ENCODE measurements at places on chromosomes 16 and 17.

GRCh38 chr17:37461668-37462067 lies 28.0 kb upstream of the DUSP14 start:
- DNase-seq = no peak

- DNase-seq = no peak
Observed at GRCh38 chr17:38738007-38738662, 8.0 kb downstream of the CISD3 start.

DNA sequence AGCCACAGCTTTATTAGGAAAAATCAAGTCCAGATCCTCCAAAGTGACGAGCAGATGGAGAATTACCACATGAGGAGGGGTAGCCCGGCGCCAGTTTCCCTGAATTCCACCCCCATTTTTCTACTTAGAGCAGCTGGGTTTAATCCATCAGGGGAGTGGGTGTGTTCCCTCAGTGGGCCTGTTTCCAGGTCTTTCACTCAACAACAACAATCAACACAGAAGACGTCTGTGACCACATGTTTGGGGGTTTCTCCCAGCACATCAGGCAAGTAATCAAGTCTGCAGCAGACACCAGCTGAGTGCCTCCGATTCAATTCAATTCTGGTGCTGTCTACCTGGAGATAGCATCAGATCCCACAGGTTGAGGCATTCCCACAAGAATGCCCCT lies 6.8 kb downstream of the SLC6A2 start:
- DNase-seq = peak; percentile 98

DNA sequence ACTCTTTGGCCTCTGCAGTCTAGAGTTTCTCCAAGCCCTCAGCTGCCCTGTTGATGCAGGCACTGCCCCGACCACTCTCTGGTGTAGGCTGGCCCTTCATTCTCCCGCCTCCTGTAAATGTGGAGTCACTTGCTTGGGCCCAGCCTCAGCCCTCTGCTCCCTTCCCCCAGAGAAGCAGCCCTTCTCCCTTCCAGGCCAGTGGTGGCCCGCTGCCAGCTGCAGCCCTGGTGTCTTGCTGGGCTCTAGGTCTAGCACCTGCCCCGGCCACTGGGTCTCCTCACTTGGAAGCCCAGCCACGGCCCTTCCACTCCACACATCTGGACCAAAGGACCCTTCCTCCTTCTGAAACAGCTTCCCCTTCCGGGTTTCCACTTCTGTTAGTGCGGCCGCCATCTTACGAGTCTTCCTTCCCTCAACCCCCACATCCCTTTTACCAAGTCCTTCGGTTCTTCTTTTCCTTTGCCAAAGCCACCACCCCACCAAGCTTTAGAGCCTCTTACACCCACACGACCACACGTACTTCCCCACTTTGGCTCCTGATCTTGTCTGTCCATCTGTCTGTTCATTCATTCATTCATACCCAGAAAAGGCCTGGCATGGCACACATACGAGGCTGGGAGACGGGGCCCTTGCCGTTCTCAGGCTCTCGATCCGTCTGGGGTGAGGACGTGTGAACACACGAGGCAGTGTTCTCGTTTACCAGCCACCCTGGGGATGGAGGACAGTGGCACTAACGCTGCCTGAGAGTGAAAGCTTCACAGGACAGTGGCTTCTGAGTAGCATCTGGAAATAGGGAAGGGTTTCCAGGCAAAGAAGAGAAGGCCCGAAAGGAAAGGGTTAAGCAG lies 68.0 kb downstream of the ABR start:
- no peak for DNase-seq

DNA sequence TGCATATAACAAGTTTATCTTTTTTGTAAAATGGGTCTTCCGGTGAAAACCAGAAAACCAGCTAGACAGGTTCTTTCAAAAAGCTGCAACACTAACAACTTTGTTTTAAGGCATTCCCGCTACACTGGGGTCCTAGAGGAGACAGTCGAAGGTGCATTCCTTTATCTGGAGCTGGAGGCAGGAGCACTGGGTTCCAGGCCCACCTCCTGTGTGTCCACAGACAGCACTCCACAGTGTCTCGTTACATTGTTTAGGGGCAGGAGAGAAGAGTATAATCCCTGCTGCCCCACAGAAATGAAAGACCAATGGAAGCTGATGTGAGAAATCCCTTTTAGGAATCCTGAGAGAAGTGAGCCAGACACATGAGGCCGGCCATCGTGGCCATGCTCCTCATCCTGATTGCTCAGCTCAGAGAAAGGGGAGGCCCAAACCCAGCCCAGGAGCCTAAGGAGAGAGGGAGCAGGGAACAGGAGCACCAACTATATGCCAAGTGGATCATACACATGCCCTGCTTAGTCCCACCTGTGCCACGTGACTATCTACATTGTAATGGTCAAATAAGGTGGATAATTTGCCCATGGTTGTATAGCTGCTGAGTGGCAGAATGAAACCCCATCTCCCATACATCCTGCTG lies 59.5 kb downstream of the CCDC182 start:
- DNase-seq = no peak

- no peak for DNase-seq
Observed at GRCh38 chr16:51024703-51025102, 126.4 kb downstream of the SALL1 start.

GRCh38 chr16:19406891-19407491 lies 10.7 kb upstream of the TMC5 start:
- DNase-seq = no peak

- peak; percentile 22 for DNase-seq
Observed at GRCh38 chr17:21524211-21524591, 148.0 kb downstream of the KCNJ12 start.

DNA sequence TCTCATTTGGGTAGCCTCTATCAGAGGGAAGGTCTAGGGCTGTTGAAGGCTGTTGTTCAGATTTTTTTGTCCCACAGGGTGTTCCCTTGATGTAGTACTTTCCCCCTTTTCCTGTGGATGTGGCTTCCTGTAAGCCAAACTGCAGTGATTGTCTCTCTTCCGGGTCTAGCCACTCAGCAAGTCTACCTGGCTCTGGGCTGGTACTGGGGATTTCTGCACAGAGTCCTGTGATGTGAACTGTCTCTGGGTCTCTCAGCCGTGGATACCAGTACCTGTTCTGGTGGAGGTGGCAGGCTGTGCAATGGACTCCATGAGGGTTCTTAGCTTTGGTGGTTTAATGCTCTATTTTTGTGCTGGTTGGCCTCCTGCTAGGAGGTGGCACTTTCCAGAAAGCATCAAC lies 23.3 kb upstream of the CCR7 start:
- DNase-seq = no peak

GRCh38 chr17:31155208-31155810 lies 60.5 kb downstream of the NF1 start:
- DNase-seq = no peak

DNA sequence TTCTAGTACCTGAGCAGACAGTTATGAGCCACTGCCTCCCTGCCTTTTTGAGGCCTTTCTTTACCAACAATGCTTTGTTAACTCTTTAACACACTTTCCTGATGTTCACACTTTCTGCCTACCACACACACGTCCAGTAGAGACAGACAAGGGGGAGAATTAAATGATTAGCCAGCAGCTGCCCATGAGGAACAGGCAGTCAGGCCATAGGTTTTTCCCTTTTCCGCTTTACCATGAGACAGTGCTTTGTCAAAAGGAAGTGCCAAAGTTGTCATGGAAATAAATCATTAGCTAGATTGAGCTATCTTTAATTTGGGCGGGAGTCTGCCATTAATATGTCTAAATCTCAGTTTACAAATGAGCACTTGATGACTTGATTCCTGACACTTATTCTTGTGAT lies 102.1 kb downstream of the PITPNC1 start:
- DNase-seq = no peak

DNA sequence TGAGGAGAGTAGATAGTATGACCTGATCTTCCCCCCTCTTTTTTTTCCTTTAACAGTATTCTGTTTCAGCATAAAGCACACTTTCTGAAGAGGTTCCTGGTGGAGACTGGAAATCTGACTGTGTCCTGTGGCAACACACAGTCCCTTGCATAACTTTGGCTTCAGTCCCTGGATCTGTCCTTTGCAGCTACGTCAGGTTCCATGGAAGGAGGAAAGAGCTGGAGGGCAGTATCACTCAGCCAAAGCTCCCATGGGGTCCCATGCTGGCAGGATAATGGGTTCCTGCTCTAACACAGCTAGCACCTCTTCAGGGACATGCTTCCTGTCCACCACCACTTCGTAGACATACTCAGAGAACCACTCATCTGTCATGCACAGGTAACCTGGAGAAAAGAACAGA lies 13.3 kb upstream of the SLC6A4 start:
- DNase-seq = no peak

GRCh38 chr17:56812901-56813388 lies 20.8 kb downstream of the C17orf67 start:
- peak; percentile 35 for DNase-seq

DNA sequence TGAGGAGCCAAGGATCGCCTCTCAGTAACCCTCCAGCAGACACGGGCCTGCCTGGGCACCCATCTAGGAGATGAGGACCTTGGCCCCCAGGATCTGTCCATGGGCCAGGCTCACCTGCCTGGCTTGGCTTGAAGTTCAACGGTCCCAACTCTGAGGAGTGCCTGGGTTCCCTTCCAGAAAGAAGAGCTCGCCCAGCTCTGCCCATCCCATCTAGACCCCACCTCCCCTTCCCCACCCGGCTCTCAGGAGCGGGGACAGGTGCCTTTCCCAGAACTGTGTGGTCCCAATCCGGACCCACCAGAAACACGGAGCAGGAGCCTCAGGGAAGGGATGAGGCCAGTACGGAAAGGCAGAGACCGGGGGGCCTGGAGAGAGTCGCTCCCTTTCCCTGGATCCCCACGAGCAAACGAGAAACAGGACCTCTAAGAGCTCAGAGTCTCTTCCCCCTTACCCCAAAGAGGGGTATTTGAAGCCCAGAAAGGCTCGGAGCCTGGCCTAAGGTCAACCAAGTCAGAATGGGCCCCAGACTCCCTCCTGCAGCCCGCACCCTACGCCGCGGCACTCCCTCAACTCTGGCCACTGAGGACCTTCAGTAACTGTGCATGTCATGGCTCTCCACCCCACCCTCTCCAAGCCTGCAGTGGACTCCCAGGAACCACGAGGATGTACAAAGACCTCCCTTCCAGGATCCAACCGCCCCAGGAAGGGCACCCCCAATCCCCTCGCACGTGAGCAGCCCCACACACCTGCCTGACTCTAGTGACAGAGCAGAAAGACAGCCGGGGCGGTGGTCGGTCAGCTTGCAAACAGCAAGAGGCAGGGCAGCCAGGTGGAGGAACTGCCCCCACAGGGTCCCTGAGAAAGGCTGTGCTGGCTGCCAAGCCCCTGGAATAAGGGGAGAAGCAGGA lies 5.4 kb downstream of the CLUH start:
- no peak for DNase-seq

DNA sequence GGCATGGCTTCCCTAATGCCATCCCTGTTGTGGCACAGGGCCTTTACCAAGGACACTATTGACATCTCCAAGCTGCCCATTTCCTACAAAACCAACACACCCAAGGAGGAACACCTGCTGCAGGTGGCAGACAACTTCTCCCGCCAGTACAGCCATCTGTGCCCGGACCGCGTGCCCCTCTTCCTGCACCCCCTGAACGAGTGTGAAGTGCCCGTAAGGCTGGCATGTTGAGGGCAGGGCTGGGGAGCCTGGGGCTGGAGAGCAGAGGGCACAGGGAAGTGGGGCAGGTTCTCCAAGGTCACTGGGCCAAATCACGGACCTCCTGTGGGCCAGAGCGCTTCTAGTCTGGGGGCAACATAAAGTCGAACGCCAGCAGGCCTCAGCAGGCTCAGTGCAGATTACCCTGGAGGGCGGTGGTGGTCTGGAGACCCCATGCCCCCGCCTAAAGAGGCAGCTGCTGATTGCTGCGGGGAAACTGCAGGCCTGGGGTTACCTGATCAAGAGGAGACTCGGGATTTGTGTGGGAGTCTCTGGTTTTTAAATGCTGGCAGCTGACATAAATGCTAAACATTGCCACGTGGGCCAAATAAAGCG lies 4.3 kb downstream of the DRC7 start:
- no peak for DNase-seq

DNA sequence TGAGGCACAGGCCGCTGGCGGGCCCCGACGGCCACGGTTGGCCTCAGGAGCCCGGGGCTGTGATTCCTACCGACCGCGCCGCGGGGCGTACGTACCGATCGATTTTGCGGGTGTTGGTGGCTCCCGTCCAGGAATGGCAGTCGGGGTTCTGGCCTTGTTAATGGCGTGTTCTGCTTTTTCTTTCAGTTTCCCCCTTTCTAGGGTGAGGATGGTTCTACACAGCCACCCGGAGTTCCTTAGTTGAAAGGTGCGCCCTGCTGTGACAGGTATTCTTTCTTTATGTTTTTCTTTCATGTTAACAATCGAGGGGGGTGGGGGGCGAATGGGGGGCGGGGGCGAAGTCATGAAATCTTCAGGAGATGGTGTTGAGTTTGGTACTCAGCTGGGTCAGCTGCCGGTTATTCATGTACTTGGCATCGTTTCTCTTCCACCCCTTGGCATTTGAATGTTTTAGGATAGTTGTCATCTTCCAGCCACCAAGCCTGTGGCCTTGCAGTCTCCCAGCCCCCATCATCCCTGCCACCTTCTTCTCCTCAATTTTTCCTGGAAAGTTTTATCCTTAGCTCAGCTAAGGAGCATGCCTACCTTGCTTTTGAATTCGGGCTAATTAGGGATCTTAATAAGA lies 802 bp downstream of the CYLD start:
- peak; percentile 36 for DNase-seq

- peak; percentile 79 for DNase-seq
Observed at GRCh38 chr17:80832266-80832676, 159.4 kb upstream of the CHMP6 start.

DNA sequence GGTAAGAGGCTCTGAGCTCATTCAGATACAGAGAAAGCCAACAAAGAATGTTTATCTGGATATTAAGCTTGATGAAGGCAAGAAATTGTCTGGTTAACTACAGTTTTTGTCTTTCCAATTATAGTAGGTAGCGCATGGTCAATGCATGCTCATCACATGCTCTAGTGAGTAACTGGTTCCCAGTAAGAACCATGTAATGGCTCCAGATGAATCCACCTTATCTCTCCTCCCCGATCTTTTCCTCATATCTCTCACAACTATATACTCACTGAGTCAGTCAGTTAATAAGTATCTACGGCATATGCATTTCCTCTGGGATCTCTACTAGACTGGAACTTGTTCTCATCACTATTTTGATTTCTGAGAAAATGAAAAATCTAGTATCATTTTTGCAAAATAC lies 340.7 kb upstream of the DYNLRB2 start:
- DNase-seq = no peak

DNA sequence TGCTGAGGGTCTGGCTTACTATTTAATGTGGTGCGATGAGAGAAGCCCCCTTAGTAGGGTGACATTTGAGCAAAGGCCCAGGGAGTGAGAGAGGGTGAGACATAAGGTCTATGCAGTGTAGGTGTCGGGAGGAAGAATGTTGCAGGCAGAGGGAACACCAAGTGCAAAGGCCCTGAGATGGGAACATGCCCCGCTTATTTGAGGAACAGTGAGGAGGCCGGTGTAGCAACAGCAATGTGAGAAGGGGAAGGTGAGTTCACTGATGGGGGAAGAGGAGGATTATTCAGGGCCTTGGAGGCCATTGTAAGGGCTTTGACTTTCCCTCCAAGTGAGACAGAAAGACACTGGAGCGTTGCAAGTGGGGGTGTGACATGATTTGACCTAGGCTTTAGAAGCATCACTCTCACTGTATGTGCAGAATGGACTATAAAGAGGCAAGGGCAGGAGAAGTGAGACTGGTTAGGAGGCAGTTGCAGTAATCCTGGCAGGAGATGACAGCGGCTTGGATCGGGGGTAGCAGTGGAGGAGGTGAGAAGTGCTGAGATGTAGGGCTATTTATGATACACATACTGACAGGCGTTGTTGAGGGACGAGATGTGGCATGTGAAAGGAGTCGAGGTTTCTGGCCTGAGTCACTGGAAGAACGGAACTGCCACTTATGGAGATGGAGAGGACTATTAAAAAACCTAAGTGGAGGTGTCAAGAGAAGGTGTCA lies 145.3 kb downstream of the SPECC1 start:
- DNase-seq = no peak

- DNase-seq = no peak
Observed at GRCh38 chr16:80940069-80940856, 66.4 kb downstream of the CMC2 start.
